H1 (cell line): ENCODE measurements at places on chromosomes 5 and 9. TPM values are rescaled to one million over a fixed set of nuclear protein-coding genes. Genes with fewer than 3 reads are reported as not detected.

DNA sequence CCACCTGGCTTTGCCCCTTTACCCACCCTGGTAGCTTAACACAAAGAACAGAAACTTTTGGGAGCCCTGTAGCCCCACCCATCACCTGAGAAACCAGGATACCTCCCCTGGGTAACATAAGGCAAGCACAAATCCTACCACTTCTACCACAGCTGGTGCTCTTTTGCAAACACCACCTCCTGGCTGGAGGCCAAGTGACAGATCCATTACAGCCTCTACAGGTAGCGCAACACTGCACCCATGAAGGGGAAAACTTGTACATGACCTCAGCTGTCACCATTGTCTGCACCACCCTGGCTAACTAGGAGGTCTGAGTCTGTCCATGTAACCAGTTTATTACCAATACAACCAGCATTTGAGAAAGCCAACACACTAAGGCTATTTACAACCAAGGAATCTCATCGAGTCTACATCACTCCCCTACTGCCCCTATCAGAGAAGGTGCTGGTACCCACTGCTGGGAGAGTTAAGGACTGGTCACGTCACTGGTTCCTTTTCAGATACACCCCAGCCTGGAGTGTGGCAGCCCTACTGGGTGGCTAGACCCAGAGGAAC lies 128.6 kb downstream of the PJA2 start:
- no peak for DNase-seq

- DNase-seq: no peak
These were observed 25.5 kb downstream of the MEGF9 start for GRCh38 chr9:120688758-120689157.

DNA sequence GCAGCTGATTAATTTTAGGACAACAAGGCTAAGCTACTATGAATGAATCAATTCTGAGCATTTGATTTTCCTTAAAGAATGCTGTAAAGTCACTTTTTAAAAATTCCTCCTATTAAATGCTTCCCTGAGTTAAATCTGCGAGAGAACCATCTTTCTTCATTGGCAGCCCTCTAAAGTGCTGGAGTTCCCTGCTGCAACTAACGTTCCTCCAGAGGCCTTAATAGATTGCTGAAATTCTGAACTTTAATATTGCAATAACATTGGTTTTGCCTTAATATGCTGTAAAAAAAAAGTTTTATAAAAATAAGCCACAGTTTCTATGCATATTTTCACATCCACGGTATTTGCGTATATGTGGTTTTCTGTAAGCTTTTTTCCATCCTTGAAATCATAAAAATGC lies 298.0 kb upstream of the PIK3R1 start:
- no peak for DNase-seq

DNA sequence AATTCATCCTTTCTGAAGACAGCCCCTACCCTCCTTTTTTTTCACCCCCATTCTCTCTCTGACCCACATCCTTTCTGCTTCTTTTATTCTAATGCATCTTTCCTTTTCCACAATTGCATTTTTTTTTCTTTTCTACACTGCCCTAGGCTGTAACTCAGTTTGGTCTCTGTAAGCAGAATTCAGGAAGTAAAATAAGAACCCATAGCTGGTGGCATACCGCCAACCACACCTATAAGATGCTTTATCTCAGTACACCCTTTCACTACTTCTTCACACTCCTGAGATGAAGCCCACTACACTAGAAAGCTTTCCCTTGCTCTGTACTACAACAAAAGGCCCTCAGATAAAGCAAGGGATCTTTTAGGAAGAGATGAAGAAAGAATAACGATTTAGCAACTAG lies 16.1 kb upstream of the TSSK1B start:
- DNase-seq: no peak

DNA sequence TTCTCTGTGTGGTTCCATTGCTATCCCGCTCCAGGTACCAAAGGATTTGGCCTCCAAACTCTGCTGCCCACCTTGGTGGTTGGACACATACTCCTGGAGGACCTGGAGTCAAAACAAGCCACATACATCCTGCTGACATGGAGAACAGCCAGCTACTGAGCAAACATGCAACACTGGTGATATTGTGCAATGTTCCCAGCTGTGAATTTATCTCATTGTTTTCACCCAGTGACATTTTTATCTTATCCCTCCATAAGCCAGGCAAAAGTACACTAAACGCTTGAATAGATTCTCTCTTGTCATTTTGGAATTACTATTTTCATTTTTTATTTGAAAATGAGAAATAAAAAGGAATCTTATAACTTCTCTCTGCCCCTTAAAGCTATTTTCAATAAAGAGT lies 11.1 kb upstream of the CTSL start:
- DNase-seq: no peak

GRCh38 chr5:160088805-160089204 lies 30.4 kb downstream of the PWWP2A start:
- DNase-seq: no peak

DNA sequence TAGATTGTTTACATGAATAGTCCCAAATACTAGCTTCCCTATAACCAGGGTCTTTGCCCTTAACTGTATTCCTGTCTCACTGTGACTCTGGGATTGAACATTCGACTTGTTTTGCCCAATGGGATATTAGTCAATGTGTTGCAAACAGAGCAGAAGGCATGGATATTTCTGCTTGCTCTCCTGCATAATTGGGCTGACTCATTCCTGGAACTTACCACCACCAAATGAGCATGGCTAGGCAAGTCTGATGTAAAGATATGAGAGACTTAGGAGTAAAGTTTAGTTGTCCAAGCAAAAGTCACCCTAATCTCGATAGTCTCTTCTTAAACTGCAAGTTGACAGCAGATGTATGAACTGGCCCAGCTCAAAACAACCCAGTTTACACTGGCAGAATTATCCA lies 273.5 kb upstream of the CCNG1 start:
- no peak for DNase-seq

- no peak for DNase-seq
These were observed 12.1 kb downstream of the RHOBTB3 start for GRCh38 chr5:95743232-95743631.

Gene BAAT
- 0.17 TPM in 1 of 2 replicates, not detected in the other for total RNA-seq

Gene TRPM6
- total RNA-seq: 0.99 and 1.5 TPM in 2 replicates
